ENCODE measurements at places on chromosomes 7 and 10.

GRCh38 chr7:148303295-148304082 lies 287.1 kb upstream of the C7orf33 start:
- DNase-seq, result no peak

GRCh38 chr10:62554632-62555199 lies 180.5 kb downstream of the ZNF365 start:
- no peak for DNase-seq

GRCh38 chr7:149655784-149656183 lies 117.6 kb downstream of the ZNF467 start:
- DNase-seq, result no peak

GRCh38 chr10:19500959-19501358 lies 315.3 kb upstream of the PLXDC2 start:
- no peak for DNase-seq

DNA sequence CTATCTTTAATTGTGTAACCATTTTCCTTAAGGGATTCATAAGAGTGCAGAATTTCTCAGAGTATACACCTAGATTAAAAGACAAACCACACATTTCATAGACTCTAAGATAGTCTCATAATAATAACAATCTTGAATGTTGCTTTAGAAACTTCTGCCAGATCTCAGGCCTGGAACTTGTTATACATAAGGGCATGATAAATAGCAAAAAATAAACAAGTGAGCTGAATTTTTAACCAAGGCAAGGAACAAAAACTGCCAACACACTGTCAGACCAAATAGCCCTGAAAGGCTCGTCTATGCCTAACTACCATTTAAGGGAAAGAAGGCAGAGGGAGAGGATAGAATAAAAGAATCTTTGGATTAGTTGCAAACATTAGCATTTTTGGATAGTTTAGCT lies 65.8 kb upstream of the SEMA3C start:
- no peak for DNase-seq

DNA sequence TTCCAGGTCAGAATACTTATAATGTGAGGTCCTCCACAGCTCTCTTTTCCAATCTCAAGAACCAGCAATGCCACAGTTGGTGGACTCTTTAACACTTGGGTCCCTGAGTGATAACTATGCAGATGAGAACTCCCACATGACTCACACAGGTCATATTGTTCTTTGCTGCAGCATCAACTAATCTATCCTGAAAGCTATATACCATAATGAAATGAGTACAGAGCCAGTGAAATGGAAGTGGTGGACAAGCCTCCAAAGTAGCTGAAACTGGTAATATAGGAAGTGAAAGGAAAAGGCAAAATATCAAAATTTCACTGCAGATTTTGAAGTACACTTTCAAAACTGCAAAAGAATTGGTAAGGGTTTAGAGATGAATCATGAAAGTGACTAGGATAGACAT lies 45.6 kb downstream of the SORCS1 start:
- no peak for DNase-seq

GRCh38 chr7:16368885-16369284 lies 52.5 kb downstream of the CRPPA start:
- no peak for DNase-seq

- no peak for DNase-seq
These were observed 439 bp upstream of the KNDC1 start for GRCh38 chr10:133159611-133159949.

GRCh38 chr10:24303522-24304310 lies 94.8 kb downstream of the KIAA1217 start:
- DNase-seq, result no peak

DNA sequence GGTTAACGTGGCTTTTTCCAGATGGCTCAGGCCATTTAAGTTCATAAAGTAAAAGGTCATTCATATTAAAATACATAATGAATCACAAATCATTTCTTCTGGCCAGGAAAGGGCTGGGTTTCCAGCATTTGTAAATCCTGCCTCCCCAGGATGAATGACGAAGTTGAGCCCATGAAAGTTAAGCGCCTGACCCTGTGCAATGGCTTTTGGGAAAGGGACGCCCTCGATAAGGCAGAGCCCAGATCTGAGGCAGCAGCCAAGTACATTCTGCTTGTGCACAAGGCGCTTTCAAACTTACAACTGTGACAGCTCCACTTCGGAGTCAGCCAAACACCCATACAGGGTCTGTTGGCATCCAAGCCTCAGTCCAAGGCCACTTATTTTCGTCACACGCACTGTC lies 2.8 kb downstream of the GIMAP6 start:
- no peak for DNase-seq

All from activated CD4-positive, CD25-positive, alpha-beta regulatory T cell (primary cell).